ENCODE measurements at places on chromosomes 2 and 18.

GRCh38 chr2:11598228-11598731 is 64.4 kb downstream of the GREB1 start:
- DNase-seq, result no peak

DNA sequence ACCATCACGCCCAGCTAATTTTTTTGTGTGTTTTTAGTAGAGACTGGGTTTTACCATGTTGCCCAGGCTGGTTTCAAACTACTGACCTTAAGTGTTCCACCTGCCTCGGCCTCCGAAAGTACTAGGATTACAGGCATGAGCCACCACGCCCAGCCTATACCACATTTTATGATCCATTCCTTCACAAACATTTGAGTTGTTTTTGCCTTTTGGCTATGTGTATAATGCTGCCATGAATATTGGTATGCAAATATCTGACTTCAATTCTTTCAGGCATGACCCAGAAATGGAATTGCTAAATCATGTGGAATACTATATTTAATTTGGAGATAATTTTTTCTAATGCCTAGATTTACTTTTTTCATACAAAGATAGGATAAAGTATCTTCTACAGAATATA is 68.6 kb downstream of the TTC27 start:
- DNase-seq, result no peak

DNA sequence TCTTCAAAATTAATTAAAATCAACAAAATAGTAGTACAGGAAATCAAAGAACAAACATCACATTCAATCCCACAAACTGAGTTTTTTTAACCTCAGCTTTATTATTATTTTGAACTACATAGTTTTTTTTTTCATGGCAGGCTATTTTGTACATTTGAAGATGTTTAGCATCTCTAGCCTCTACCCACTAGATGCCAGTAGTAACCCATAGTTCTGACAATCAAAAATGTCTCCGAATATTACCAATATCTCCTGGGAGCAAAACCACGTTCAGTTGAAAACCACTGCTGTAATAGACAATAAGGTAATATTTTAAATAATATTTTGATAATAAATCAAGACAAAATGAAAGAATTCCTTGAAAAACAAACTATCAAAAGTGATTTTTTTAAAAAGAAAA is 702.6 kb upstream of the LRRTM1 start:
- DNase-seq, result no peak

- DNase-seq, result no peak
These were observed 112.8 kb downstream of the DSC3 start for GRCh38 chr18:30929718-30930117.

- no peak for DNase-seq
These were observed 286.4 kb upstream of the PARD3B start for GRCh38 chr2:204258890-204259289.

GRCh38 chr2:99878581-99879350 is 263.6 kb downstream of the AFF3 start:
- DNase-seq, result no peak

GRCh38 chr2:85388878-85389538 is 21.2 kb downstream of the CAPG start:
- no peak for DNase-seq

Data from stimulated activated naive CD8-positive, alpha-beta T cell treated with anti-CD3 and anti-CD28 coated beads, Interleukin-15, Interleukin-2, amounts not matched to agents 100 U/mL and 50 U/mL, for 24 hours (primary cell).